ENCODE measurements at places on chromosomes 16 and 17. TPM values are rescaled to one million over a fixed set of nuclear protein-coding genes. Genes with fewer than 3 reads are reported as not detected.

DNA sequence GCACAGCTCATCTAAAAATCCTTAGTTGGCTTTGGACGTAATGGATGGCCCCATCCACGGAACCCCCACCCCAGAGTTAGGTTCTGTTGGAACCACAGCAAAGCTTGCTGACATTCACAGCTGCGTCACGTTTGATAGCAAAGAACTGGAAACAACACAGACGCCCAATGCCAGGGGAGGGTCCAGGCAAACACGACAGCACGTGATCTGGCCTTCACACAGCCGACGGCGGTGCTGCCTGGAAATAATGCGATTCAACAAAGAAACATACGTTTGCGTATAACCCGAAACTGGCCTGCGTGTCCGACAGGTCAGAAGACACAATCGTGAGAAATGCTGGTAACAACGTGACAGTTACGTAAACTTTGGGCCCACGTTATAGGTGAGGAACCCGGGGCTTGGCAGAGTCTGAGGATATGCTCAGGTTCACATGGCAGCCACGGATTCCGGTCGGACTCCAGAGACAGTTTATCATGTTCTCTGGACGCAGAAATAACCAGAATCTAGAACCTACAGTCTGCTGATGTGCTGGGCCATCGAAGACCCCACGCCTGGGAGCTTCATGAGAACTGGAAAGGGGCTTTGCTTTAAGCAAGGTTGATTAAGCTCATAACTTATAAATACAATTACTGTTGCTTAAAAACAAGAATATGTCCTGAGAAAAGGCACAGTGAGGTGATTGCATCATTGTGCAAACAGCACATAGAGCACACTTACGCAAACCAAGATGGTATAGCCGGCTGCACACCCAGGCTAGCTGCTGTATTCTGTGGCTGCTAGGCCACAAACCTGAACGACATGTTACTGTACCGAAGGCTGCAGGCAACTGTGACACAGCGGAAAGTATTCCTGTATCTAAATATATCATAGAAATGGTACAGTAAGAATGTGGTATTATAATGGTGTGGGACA lies 70.4 kb downstream of the RPH3AL start:
- no peak overlapping the region for H3K27ac ChIP-seq
- H3K36me3 ChIP-seq, result no peaks in the 10 kb centered on the region
- H3K4me1 ChIP-seq, result peaks cover 18% of the 10 kb centered on the region
- no peak for DNase-seq

DNA sequence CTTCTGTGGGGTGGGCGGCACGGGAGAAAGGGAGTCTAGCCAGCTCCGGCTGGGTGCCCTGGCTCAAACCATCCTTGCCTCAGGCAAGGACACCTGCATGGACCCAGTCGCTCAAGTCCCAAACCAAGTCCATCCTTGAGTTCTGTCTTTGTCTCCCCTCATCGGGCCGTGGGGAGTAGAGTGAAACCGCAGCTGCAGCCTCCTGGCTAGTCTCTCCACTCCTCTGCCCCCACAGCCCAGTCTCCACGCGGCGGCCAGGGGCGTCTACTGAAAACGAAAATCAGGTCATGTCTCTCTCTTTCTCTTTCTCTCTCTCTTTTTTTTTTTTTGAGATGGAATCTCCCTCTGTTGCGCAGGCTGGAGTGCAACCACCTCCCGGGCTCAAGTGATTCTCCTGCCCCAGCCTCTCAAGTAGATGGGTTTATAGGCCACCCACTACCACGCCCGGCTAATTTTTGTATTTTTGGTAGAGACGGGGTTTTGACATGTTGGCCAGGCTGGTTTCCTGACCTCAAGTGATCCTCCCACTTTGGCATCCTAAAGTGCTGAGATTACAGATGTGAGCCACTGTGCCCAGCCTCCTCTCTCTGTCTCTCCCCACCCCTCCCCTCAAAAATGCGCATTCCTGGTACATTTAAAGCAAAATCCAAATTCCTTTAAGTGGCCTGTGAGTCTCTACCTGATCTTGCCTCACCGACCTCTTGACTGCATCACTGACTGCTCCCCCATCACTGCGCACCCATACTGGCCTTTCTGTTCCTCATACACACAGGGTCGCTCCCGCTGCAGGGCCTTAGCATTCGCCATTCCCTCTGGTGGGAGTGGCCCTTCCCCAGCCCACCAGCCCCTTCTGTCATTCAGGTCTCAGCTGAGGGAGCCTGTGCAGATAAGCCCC lies 17.7 kb upstream of the RMI2 start:
- H3K27me3 ChIP-seq, result no peaks in the 10 kb centered on the region
- no peak overlapping the region for H3K27ac ChIP-seq
- peaks cover 13% of the 10 kb centered on the region for H3K4me1 ChIP-seq
- no peak for DNase-seq
- H3K36me3 ChIP-seq, result no peaks in the 10 kb centered on the region
- no peak overlapping the region for H3K4me3 ChIP-seq

GRCh38 chr17:41452281-41452680 lies 11.5 kb upstream of the KRT38 start:
- no peak overlapping the region for H3K27ac ChIP-seq
- no peaks in the 10 kb centered on the region for H3K4me1 ChIP-seq
- H3K4me3 ChIP-seq, result no peak overlapping the region
- H3K27me3 ChIP-seq, result peaks cover 5% of the 10 kb centered on the region
- no peaks in the 10 kb centered on the region for H3K36me3 ChIP-seq

- peak within 1 kb of the TSS; percentile 57 for H3K27ac ChIP-seq
- peaks cover 26% of the 10 kb centered on the region for H3K4me1 ChIP-seq
- H3K4me3 ChIP-seq, result peak within 1 kb of the TSS; percentile 50
- no peaks in the 10 kb centered on the region for H3K27me3 ChIP-seq
These were observed at the start of gene CHD9NB for GRCh38 chr16:53052519-53053501. CHD9NB (minus strand) TSS chr16:53052897; CDS start chr16:53044158, 8,739 bp downstream.

DNA sequence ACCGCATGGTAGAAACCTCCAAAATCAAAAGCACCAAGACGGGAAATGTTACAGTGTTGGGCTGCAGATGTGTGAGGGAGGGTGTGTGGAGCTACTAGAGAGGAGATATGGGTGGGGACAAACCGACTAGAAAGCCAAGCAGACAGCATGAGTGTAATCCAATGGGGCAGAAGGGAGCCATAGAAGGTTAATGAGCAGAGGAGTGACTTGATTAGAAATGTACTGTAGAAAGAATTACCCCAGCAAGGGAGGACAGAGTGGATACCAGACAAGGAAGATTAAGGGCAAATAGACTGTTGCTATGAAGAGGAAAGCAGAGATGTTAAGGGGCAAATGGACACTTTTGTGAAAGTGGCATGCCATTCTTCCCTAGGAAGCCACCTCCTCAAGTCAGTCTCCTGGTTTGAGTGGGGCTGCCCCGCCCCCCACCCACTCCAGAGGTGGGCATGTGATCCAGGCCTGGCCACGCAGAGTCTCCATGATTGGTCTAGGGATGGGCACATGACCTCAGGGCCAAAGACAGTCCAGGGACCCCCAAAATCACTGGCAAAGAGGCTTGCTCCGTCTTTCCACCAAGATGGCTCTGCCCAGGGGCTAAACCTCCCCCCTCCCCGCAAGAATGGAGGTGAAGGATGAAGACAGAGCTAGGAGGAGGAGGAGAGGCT lies 4.3 kb downstream of the COTL1 start:
- H3K4me3 ChIP-seq, result no peak overlapping the region
- H3K36me3 ChIP-seq, result no peaks in the 10 kb centered on the region
- no peak for DNase-seq

DNA sequence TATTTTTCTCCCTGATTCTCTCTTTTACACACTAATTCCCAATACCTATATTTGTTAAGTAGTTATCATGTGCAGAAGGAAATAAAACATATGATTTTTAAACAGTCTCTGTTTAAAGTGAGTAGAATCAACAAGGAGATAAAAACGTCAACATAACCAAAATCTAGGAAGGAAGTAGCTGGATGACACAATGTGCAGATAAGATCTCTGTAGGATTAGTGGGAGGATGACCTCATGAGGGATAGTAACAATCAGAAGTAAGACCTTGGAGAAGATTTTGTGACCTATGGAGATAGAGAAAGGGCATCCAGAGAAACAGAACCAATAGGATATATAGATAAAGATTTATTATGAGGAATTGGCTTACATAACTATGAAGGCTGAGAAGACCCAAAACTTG lies 262.6 kb upstream of the CDH11 start:
- peak; percentile 3 for DNase-seq
- H3K27ac ChIP-seq, result no peak overlapping the region
- H3K36me3 ChIP-seq, result no peaks in the 10 kb centered on the region

- no peak overlapping the region for H3K4me3 ChIP-seq
- H3K27ac ChIP-seq, result no peak overlapping the region
- H3K36me3 ChIP-seq, result no peaks in the 10 kb centered on the region
- no peak for DNase-seq
These were observed 1.2 kb downstream of the CHST5 start for GRCh38 chr16:75534560-75535205.

DNA sequence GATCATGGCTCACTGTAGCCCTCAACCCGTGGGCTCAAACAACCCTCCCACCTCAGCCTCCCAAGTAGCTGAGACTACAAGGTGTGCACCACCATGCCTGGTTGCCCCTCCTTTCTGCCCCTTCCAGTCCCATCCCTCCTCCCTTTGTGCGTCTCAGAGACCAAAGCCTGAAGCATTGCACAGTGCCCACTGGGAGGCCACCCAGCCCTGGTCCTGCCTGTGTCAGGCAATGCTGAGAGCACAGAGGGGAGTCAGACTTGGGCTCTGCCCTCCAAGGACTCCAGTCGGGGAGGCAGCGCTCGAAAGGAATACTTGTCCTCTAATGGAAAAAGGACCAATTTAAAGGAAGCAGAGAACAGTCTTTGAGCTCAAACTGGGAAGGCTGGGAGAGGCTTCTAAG lies 20.4 kb downstream of the RAI1 start:
- H3K27me3 ChIP-seq, result no peaks in the 10 kb centered on the region
- H3K4me1 ChIP-seq, result peaks cover 9% of the 10 kb centered on the region
- no peaks in the 10 kb centered on the region for H3K36me3 ChIP-seq
- no peak for DNase-seq
- H3K27ac ChIP-seq, result no peak overlapping the region

GRCh38 chr16:49560004-49560830 lies 186.6 kb downstream of the C16orf78 start:
- H3K4me1 ChIP-seq, result no peaks in the 10 kb centered on the region
- H3K4me3 ChIP-seq, result no peak overlapping the region
- no peaks in the 10 kb centered on the region for H3K36me3 ChIP-seq
- H3K27me3 ChIP-seq, result no peaks in the 10 kb centered on the region

DNA sequence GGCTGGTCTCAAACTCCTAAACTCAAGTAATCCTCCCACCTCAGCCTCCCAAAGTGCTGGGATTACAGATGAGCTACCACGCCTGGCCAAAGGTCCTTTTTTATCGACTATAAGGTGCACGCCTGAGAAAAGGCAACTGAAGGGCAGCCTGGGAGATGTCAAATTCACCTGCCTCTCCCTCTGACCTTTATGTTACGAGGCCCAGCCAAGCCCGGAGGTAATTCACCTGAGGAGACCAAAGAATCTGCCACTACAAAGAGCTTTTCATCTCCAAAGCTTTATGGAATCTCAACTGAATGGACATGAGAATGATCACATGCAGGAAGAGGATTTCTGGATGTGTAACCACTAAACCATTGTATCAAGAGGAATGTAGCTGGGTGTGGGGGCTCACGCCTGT lies 37.2 kb downstream of the LYRM1 start:
- H3K4me1 ChIP-seq, result no peaks in the 10 kb centered on the region
- no peak for DNase-seq
- H3K27me3 ChIP-seq, result no peaks in the 10 kb centered on the region
- no peak overlapping the region for H3K27ac ChIP-seq

GRCh38 chr16:27238591-27238990 lies 30.0 kb downstream of the NSMCE1 start:
- H3K27ac ChIP-seq, result peak overlapping the region; percentile 99
- peaks cover 85% of the 10 kb centered on the region for H3K4me1 ChIP-seq
- no peaks in the 10 kb centered on the region for H3K27me3 ChIP-seq

- H3K4me1 ChIP-seq, result peaks cover 21% of the 10 kb centered on the region
- no peaks in the 10 kb centered on the region for H3K27me3 ChIP-seq
- no peaks in the 10 kb centered on the region for H3K36me3 ChIP-seq
- no peak for DNase-seq
These were observed 5.1 kb downstream of the ETV4 start for GRCh38 chr17:43540821-43541674.

DNA sequence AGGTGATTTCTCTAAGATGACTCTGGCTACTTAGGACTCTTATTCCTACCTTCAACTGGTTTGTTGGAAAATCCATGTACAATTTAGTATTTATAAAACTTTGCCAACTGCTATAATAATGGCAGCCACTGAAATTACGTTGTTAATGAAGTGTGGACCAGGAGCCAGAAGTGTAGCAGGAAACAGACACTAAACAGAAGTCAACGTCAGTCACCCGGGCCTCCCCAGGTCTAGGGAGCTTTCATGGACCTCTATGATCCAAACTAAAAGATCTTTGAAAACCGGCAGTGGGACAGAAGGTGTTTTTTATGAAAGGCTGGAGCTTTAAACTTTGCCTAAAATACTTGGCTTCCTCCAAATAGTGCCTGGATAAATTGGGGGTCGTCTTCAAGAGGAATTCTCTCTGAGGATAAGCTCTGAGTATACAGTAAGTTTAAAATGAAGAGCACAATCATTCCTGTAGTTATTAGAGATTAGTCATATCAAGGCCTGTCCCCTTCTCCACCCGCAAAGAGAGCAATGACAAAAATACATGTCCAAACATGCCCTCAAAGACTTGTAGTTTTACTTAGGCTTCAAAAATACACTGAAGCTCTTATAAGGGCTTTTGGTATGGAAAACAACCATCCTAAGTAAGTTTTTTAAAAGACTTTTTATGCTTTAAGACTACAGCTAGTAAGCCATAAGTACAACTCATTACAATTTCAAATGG lies 34.6 kb downstream of the DCUN1D3 start:
- H3K27me3 ChIP-seq, result no peaks in the 10 kb centered on the region
- DNase-seq, result no peak
- peak overlapping the region; percentile 97 for H3K27ac ChIP-seq
- peaks cover 15% of the 10 kb centered on the region for H3K36me3 ChIP-seq

DNA sequence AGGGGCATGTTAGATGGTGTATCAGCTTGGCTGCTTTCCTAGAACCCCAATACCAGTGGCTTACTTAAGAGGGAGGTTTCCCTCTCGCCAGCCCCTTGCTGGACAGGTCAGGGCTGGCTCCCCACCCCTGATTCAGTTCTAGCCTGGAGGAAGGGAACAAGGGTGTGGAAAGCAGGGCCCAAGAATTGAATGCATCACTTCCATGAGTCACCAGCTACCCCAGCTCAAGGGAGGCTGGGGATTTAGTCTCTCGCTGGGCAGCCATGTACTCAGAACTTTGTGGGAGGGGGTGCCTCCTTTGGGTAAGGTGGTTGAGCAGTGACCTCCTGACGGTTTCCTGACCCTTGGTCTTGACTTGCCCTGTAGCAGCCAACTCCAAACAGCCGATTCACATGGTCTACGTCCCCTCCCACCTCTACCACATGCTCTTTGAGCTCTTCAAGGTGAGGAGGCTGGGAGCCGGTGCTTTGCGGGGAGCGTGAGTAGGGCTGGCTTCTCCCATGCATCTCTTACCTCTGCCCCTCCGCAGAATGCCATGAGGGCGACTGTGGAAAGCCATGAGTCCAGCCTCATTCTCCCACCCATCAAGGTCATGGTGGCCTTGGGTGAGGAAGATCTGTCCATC lies 12.8 kb downstream of the PDK2 start:
- H3K27me3 ChIP-seq, result no peaks in the 10 kb centered on the region
- no peak overlapping the region for H3K27ac ChIP-seq
- no peak overlapping the region for H3K4me3 ChIP-seq
- DNase-seq, result no peak

Gene MYH2
- not detected for total RNA-seq

Gene JPH3
- total RNA-seq, result 0.09 TPM

Gene PIK3R5
- total RNA-seq, result not detected

Gene LAT
- total RNA-seq, result 6.6 TPM

Gene GAS7
- total RNA-seq, result not detected

Gene COX10
- total RNA-seq, result 12.5 TPM

Gene DNAH9
- not detected for total RNA-seq

Gene KRT40
- not detected for total RNA-seq

Gene EVPLL
- total RNA-seq, result not detected

Gene TEKT1
- not detected for total RNA-seq

Gene MLKL
- total RNA-seq, result 26.5 TPM

Data from endothelial cell of umbilical vein (primary cell).